ENCODE measurements at places on chromosomes 2 and 18. TPM values are rescaled to one million over a fixed set of nuclear protein-coding genes. Genes with fewer than 3 reads are reported as not detected.

PTPRN gene
- 0.28 TPM for total RNA-seq

IHH gene
- total RNA-seq: not detected

DNA sequence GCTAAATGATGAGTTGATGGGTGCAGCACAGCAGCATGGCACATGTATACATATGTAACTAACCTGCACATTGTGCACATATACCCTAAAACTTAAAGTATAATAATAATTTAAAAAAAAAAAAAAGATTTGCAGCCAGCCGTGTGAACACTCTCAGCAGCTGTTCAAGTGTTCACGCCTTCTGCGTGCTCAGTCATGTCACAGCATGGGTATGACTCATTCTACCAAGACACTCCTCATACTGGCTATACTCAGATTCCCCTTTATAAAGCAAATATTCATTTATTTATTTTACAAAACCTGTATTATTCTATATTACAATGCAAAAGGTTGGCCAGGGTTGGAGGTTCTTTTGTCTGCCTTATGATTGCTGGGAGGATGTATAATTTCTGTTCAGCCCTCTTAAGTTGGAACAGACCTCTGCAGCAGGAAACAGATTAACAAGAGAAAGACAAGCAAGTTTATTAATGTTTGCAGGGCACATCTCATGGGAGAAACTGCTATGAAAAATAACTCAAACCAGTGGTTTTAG lies 1230.6 kb upstream of the CHAC2 start:
- H3K4me1 ChIP-seq: no peaks in the 10 kb centered on the region
- no peaks in the 10 kb centered on the region for H3K36me3 ChIP-seq
- no peak for DNase-seq
- H3K27me3 ChIP-seq: no peaks in the 10 kb centered on the region

DNA sequence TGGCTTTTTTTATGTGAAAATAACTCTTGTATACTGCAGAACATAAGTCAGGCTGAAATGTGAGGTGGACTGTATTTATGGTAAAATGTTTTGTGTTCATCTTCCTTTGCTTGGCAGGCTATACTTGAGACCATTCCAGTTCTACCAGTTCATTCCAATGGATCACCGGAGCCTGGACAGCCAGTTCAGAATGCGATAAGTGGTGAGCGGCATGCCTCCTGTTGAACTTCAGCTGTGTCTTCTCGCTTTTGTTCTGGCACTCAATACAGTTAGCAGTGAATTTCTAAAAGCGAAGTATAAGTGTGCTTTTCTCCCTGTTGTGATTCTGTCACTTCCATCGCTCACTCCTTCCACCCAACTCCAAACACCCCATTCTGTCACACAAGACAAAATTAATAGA lies 138.5 kb downstream of the ARHGAP28 start:
- H3K36me3 ChIP-seq: no peaks in the 10 kb centered on the region
- H3K4me3 ChIP-seq: no peak overlapping the region
- H3K27me3 ChIP-seq: no peaks in the 10 kb centered on the region
- no peak overlapping the region for H3K27ac ChIP-seq
- DNase-seq: no peak

SCN3A gene
- total RNA-seq: not detected
